ENCODE measurements at places on chromosomes 7 and 10. TPM values are rescaled to one million over a fixed set of nuclear protein-coding genes. Genes with fewer than 3 reads are reported as not detected.

DNA sequence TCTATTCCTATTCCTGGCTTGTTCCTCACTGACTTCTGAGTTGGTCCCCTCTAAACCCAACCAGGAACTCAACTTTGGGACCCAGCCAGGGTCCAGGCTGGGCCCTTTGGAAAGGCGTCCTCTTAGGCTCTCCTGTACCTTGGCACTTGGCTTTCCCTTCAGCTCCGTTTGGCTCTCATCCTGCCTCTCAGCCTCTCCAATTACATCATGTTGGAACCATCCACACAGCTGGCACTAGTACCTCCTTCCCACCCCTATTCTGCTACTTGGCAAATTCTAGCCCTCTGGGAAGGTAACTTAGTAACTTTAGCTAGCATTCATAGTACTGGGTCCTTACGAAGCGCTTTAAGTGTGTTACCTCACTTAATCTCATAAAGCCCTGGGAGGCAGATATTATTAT, 205.3 kb upstream of the HABP2 start:
- no peak for DNase-seq

GRCh38 chr7:137476937-137477336, 133.4 kb upstream of the PTN start:
- no peak for DNase-seq

- DNase-seq: no peak
These were observed 114.5 kb downstream of the GRID1 start for GRCh38 chr10:86252079-86252478.

- DNase-seq: no peak
These were observed 84.8 kb downstream of the ETV1 start for GRCh38 chr7:13904689-13905088.

DNA sequence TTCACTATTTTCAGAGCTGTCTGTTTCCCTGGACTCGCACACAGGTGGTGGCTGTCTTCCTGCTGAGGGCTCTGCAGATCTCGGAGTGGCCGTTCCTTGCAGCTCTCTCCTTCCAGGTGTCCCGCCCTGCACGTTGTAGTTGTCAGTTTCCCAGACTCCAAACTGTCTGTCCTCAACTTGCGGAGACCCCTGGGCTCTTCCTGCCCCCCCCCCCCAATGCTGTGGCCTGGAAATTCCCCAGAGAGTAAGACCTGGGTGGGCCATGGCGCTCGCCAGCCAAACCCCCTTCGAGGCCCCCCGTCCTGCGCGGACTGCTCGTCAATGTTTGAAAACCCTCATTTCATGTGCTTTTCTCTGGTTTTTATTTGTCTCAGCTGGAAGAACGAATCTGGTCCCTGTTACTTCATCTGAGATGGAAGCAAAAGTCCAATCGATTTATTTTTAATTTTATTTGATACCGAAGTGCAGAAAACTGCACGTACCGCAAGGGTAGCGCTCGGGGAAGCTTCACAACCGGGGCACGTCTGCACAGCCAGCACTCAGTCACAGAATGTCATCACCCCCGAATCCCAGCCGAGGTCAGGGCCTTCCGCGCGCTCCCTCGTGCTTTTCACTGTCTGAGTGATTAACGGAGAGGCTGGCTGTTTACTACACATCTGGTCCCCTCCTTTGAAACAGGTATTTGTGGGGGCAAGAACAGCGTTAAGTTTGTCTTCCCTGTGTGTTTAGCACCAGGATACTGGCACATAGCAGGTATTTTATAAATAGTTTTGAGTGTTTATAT, 46.4 kb upstream of the NKX6-2 start:
- DNase-seq: peak; percentile 74

DNA sequence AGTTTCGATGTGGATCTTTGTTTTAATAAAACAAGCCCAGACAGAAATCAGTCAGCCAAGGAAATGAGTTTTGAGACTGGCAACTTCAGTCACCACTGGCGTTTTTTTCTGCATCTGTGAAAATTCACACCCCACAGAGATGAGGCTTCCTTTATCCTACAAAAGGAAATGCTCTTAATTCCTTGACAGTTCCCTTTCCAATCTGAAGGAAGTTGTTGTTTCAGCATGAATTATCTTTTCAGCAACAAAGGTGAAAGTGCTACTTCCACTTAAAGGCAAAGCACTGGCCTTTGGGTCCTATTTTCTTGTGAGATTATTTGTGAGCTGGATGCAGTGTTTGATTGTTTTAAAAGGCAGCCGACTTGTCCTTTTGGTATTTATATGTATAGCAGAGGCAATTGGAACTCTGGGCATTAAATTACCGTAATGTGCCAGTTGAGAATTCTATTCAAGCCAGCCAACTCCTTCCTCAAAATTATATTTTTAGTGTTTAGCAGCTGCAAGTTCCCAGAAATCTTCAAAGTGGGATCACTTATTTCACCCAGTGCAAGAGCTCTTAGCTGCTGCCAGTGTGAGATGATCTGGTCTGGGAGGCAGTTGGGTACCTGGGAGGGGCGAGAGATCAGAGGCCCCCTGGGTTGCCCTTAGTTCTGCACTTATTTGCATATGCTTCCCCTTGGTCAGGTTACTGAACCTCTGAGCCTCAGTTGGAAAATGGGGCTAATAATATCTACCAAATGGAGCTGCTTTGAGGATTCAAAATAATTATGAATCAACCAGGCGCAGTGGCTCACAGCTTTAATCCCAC, 427.1 kb downstream of the GALNT17 start:
- no peak for DNase-seq

DNA sequence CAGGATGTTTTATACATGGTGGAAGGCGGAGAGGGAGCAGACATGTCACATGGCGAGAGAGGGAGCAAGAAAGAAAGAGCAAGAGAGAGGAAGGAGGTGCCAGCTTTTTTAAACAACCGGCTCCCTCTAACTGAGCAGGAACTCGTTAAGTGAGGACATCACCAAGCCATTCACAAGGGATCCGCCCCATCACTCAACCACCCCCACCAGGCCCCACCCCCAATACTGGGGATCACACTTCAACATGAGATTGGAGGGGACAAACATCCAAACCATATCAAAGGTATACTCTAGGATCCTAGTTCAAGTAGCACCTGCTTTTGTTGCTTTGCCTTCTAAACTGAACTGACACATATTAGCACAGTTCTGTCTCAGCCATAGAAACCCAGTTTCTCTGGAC, 141.9 kb upstream of the KLF14 start:
- DNase-seq: no peak

GRCh38 chr10:7708832-7709231, 5.7 kb downstream of the ITIH2 start:
- no peak for DNase-seq

DNA sequence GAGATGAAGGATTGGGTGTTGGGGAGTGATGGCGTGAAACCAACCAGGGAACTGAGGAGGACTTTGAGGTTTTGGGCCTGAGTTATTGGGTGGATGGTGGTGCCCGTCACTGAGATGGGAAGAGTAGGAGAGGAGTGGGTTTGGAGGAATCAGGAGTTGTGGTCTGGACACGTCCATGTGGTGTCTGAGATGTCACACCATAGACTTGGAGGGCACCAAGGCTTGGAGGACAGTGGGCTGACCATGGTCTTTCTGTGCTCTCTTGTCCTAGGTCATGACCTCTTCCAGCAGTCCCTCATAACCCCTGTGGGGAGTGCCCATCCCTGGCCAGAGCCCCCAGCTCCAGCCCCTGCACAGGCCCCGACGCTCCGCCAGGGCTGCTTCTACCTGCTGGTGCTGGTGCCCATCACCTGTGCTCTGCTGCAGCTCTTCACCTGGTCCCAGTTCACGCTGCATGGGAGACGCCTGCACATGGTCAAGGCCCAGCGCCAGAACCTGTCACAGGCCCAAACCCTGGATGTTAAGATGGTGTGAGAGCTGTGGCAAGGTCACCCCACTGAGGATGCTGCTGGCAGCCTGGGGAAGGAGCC, 24.2 kb upstream of the C10orf95 start:
- no peak for DNase-seq

Gene ZCWPW1
- 4.4 TPM for total RNA-seq

Gene SPAM1
- total RNA-seq: not detected

Gene VAX1
- 3.2 TPM for total RNA-seq

Gene MBL2
- not detected for total RNA-seq

Gene C10orf105
- total RNA-seq: not detected

Gene CAMK2B
- not detected for total RNA-seq

All from osteocyte (in vitro differentiated cells).